Right lobe of liver (tissue), 6 donors: ENCODE measurements at places on chromosomes 7 and 10.

DNA sequence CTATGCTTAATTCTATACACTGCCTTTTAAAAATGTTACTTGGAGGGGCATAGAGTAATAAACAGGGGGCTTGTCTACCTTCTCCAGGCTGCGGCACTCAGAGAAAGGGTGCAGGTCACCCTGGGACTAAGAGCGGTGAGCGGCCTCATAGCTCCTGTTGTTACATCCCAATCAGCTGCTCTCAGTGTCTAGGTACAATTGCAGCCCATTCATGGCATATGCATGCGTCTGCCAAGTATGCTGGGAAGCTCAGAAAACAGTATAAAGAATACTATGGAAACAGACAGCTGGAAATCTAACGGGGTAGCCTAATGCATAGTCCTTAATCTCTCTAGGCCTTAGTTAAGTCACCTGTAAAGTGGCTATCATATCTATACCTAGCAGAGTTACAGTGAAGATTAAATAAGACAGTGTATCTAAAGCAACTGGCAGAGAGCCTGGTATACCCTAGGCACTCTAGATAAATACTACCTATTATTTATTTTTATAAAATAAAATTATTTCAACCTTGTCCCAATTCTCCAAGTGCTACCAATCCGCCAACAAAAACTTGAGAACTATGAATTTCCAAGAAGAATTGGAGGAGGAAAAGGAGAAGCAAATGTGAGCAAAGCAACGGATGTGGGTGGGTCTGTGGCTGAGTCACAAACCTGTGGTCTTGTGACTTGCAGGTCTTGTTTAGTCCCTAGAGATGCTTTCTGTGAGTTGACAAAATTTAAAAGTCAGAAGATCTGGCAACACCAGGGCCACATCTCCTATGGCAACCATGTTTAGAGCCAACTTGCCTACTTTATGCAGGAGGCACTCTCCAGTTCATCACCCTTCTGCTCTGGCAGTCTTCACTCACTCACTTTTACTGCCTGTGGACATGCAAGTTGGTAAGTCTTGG lies 183.0 kb downstream of the RAPGEF5 start:
- DNase-seq, result no peak

DNA sequence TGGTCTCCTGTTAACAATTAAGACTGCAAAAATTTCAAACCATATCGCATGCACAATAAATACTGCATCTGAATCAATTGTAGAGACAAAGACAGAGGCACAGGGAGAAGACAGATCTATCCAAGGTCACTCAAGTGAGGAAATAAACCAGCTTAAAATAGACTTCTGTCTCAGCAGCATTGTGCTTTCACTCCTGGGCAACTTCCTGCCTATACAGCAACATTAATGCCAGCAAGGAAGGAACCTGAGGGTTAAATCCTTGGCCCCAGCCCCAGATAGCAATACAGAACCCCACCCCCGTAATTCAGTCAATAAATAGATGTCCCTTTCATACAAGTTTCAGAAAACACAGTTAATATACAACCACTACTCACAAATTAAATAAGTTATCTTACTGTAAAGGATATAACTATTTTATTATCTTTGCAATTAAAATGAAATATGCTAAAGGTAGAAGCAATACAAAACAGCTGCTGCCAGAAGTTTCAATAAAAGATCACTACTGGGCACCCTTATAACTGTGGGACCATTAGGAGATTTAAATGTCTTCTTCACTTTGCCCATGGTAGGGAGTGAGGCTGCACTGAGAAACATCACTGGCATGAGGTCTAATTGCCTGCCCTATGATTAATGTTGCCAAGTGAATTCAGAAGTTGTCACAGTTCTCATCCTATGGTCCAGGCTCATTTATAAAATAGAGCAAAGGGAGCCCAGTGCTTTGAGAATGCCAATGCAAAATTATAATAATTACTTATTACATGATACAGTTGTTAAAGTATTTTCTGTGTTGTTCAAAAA lies 49.4 kb downstream of the CAV1 start:
- DNase-seq, result no peak

DNA sequence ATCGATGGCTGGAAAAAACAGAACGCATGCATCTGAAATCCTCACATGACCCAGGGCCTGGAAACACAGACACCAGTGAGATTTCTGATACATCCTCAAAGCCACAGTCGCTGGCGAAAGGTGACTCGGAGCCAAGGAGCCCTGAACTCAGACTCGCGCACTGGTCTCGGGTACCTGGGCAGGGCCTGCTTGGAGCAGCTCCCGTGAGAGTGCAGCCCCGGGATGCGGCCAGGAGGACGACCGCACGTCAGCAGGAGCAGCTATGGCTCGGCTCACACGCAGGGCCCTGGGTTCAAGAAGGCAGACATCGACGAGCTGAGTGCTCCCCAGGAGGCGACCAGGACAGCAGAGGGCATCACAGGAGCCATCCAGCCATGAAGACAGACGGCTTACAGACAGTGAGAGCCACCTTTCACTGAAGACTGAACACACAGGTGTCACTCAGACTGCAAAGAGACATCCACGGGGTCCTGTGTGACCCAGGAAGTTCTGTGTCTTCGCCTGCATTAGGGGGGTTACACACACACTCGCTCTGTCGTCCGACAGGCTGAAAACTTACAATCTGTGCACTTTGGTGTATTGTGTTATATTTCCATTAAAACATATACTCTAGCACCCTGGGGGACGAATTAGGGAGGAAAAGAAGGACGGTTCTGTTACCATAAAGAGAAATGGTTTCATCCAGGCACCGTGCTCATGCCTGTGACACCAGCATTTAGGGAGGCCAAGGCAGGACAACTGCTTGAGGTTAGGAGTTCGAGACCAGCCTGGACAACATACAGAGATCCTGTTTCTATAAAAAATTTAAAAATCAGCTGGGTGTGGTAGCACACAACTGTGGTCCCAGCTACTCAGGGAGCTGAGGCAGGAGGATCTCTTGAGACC lies 227.7 kb downstream of the MAD1L1 start:
- DNase-seq, result peak; percentile 51

- no peak for DNase-seq
Measured at GRCh38 chr10:89563861-89564478, 28.6 kb upstream of the SLC16A12 start.

DNA sequence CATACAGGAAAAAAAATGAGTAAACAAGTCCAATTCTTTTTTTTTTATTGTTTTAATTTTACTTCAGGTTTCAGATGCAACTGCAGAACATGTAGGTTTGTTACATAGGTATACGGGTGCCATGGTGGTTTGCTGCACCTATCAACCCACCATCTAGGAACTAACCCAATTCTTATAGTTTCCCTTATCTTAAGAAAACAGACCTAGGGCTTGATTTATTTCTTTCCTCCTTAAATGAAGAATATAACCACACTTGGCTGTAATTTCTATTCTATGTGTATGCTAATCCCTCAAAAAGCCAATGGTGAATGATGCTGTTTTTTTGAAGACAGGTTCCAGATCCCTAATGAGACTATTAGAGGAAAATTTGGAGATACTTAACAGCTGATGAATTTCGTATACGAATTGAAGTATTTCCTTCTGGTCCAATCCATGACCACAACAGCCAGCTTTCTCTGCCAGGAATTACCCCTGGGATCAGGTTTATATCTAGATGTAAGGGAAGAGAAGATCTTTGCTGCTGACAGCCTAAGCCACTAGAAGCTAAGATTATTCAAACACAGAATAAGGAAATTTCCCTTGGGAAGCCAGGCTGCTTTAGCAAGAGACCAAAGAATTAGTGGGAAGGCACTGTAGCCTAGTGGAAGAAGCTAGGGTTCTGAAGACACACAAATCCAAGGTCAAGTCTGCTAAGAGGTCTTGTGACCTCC lies 115.8 kb downstream of the INHBA start:
- no peak for DNase-seq

DNA sequence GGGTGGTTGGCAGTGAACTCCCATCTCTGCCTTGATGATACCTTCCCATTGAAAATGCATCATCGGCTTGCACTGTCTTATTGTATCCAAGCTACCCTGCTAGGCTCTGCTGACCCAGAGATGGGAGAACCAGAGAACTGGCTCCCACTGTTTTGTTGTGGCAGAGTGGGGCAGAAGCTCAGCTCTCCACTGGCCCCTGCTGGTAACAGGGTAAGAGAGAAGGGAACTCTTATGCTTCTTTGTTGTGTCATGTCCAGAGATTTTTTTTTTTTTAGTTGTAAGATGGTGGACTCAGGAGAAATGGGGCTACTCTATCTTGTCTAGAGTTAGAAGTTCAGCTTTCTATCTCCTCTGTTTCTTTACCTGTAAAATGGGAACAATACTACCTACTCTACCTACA lies 100.5 kb upstream of the SDK1 start:
- DNase-seq, result no peak

- DNase-seq, result no peak
Measured at GRCh38 chr10:24906372-24906771, 46.0 kb downstream of the PRTFDC1 start.

DNA sequence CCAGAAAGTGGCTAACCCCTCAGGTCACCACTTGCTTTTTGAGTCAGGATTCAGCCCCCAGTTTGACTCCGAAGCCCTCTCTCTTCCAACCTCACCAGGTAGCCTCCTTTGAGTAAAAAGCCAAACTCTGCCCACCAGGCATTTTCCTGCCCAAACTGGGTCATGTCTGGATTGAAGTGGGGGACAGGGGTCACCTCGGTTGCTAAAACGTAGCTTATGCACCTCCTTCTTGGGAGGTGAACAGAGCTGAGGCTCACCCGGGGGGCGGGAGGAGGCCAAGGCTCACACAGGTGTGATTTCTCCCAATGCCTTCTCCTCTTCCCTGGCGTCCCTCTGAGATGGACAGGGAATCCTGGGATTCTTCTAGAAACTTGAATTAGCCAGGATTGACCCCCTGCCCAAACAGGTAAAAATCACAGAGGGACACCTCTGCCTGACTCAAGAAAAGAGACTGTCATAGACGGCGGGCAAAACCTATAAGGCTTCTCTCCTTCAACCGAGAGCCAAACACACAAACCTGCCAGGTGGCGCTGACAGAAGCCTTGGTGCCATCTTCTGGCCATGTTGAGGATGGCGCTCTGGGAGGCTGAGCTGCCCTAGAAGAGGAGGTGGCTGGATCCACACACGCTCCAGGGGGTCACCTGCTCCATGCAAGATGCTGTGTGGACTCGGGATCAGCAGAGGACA lies 51.6 kb downstream of the PRLHR start:
- DNase-seq, result peak; percentile 60

GRCh38 chr10:90652519-90652918 lies 205.3 kb downstream of the HTR7 start:
- no peak for DNase-seq

GRCh38 chr10:78025685-78026364 lies 3.5 kb downstream of the POLR3A start:
- DNase-seq, result no peak

DNA sequence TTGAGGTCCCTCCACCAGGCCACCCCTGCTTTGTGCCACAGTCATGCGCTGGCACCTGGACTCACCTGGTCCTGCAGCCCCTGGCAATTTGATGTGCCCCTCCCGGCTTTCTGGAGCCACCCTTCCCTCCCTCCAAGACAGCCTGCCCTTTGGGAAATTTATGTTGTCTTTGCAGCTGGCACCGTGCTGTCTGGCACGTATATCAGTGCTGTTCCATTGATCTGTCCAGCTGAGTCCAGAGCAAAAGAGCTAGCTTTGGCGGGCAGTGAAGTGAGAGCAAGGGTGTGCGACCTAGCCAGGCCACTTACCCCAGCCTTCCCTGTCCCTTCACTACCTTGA lies 5.7 kb downstream of the RARRES2 start:
- DNase-seq, result peak; percentile 81

DNA sequence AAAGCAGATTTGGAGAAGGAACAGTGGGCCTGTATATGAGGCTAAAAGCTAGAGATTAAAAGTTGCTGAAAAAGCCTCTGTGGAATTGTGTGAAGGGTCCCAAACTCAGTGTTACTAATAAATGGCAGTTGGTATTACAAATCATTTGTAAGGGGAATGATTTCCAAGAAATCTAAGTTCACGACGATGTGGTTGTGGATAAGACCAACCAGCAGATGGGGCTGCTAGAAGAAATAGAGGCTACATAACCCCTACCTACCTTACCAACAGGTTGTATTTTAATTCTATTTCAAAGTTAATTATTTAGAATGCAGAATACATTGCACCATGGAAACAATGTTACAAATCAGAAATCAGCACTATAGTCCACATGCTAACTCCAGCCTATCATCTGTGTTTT lies 377.1 kb downstream of the HPSE2 start:
- DNase-seq, result no peak

DNA sequence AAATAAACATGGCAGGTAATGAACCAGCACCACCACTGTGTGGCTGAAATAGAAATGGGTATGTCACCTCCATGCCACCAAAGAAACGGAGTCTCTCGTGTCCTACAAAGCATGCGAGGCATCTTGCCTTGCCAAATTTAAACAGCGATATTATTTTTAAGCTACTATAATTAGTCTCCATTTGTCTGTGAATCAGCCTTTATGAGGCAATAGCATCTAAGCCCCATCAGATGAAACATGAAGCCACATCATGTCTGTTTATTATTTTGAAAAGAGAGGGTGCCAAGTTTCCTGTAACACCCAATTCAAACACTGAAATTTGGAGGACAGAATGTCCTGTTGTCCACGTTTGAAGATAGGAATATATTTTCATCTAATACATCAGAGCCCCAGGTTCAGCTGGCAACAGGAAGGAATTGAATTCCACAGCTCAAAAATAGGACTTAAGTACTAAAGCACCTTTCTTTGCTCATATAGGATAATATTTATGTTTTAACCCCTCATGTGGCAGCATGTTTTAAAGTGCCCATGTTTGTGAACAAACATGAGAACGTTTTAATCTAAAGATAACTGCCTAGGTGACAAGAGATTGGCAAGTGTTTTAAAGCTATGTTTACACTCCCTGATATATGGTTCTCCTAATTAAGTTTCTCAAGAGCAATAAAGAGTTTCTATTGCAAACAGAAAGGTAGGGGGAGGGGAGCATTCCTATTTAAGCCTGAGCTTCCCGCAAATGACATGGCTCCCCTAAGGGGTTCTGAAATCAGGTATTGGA lies 86.8 kb downstream of the SORBS1 start:
- DNase-seq, result no peak

DNA sequence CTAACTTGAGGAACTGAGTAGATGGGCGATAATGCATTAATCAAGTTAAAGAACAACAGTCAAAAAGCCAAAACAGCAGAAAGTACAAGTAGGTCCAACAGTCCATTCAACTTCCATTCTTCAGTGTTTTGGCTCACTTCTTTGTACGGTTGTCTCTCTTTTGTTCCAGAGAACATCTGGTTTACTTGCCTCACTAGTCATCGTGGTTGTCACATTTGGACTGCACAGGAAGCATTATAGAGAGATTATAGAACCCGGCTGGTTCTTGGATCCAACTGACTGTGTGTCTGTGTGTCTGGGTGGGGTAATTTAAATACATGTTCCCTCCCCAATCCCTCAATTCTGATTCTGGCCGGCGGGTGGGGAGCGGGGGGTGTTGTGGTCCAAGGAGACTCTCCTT lies 1.8 kb upstream of the CEP41 start:
- DNase-seq, result no peak
